ENCODE measurements at places on chromosomes 5 and 9. TPM values are rescaled to one million over a fixed set of nuclear protein-coding genes. Genes with fewer than 3 reads are reported as not detected.

The PCDHGA11 gene
- 21.7 TPM for total RNA-seq

The QRFP gene
- total RNA-seq: not detected

The CDKN2B gene
- 10.6 TPM for total RNA-seq

The GRPEL2 gene
- 27.0 TPM for total RNA-seq

The MSX2 gene
- total RNA-seq: 2.4 TPM

The SIGMAR1 gene
- total RNA-seq: 148 TPM

The PLPP1 gene
- total RNA-seq: 78.6 TPM

The MRPL36 gene
- 30.9 TPM for total RNA-seq

The FOXD4L3 gene
- not detected for total RNA-seq

The LRRC19 gene
- not detected for total RNA-seq

The SIT1 gene
- not detected for total RNA-seq

The PCDHA1 gene
- not detected for total RNA-seq

The C5orf63 gene
- total RNA-seq: 1.3 TPM

GRCh38 chr5:59685191-59685530 lies 208.4 kb downstream of the PDE4D start:
- H3K36me3 ChIP-seq: no peaks in the 10 kb centered on the region
- DNase-seq: no peak
- H3K27me3 ChIP-seq: no peaks in the 10 kb centered on the region
- peaks cover 6% of the 10 kb centered on the region for H3K4me1 ChIP-seq
- H3K4me3 ChIP-seq: no peak overlapping the region
- no peak overlapping the region for H3K27ac ChIP-seq

GRCh38 chr5:41445937-41446563 lies 64.4 kb downstream of the PLCXD3 start:
- H3K4me3 ChIP-seq: no peak overlapping the region
- H3K4me1 ChIP-seq: peaks cover 9% of the 10 kb centered on the region
- no peaks in the 10 kb centered on the region for H3K27me3 ChIP-seq
- no peaks in the 10 kb centered on the region for H3K36me3 ChIP-seq

- no peak overlapping the region for H3K4me3 ChIP-seq
- H3K27ac ChIP-seq: no peak overlapping the region
- no peaks in the 10 kb centered on the region for H3K4me1 ChIP-seq
- H3K36me3 ChIP-seq: no peaks in the 10 kb centered on the region
- H3K27me3 ChIP-seq: no peaks in the 10 kb centered on the region
These were observed 387.7 kb downstream of the TLR4 start for GRCh38 chr9:118091711-118092500.

- no peak for DNase-seq
- no peak overlapping the region for H3K27ac ChIP-seq
- H3K4me3 ChIP-seq: no peak overlapping the region
- H3K4me1 ChIP-seq: no peaks in the 10 kb centered on the region
- no peaks in the 10 kb centered on the region for H3K36me3 ChIP-seq
These were observed 24.5 kb upstream of the PDZD2 start for GRCh38 chr5:31614151-31615020.

- H3K4me3 ChIP-seq: no peak overlapping the region
- DNase-seq: peak; percentile 63
- H3K27me3 ChIP-seq: no peaks in the 10 kb centered on the region
- H3K36me3 ChIP-seq: no peaks in the 10 kb centered on the region
- H3K27ac ChIP-seq: no peak overlapping the region
These were observed 95.3 kb upstream of the GNA14 start for GRCh38 chr9:77743386-77743785.

DNA sequence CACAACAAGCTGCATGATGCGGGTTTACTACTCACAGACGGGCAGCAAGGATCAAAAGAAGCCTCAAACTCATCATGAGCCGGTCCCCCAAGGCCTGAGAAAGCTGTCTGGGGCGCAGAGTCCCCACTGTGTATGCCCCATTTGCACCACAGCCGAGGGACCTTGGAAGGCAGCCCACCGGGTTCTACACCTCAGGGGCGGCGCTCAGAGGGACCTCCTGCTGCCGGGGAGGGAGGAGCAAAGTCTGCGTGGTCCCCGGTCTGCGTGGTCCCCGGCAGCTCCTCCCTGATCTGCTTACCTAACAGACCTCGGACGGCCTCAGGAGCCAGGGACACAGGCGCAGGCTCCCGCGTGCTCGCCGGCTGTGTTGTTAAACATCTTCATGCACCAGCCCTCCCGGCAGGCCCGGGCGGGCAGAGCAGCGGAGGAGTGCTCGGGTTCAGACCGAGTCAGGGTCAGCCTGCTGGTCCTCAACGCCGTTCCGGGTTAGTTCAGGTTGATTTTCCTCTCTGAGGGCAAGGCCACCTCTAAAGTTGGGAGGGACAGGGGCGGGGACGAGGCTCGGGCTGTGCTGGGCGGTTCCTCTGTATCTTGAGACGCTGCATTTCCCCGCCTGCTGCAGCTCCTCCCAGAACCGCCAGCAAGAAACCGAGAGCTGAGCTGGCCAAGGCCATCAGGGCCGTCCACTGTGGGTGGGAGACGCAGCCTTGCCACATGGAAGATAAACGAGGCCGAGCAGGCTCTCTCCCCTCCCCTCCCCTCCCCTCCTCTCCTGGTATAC lies 74.6 kb downstream of the MRPL36 start:
- no peaks in the 10 kb centered on the region for H3K4me1 ChIP-seq
- H3K36me3 ChIP-seq: no peaks in the 10 kb centered on the region
- no peak for DNase-seq
- H3K27ac ChIP-seq: no peak overlapping the region
- no peak overlapping the region for H3K4me3 ChIP-seq

GRCh38 chr5:85375525-85375924 lies 990.8 kb upstream of the EDIL3 start:
- H3K36me3 ChIP-seq: no peaks in the 10 kb centered on the region
- H3K4me1 ChIP-seq: no peaks in the 10 kb centered on the region
- H3K4me3 ChIP-seq: no peak overlapping the region
- DNase-seq: no peak

DNA sequence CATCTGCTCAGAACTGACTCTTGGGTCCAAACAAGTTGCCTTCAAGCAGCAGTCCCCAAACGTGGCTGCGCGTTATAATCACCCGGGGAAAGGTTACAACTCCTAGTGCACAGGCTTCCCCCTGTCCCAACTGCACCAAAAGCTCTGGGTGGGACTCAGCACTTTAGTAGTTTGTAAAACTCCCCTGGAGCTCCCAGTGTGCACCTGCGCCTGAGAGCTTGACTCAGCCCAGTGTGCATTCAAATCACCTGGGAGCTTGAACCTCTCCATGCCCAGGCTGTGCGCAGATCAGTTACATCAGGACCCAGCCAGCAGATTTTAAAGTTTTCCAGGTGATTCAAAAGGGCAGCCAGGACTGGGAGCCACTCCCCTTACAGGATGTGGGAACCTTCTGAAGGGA lies 151.4 kb downstream of the COL23A1 start:
- H3K4me1 ChIP-seq: no peaks in the 10 kb centered on the region
- no peak overlapping the region for H3K4me3 ChIP-seq
- no peaks in the 10 kb centered on the region for H3K36me3 ChIP-seq
- DNase-seq: no peak
- H3K27me3 ChIP-seq: no peaks in the 10 kb centered on the region
- H3K27ac ChIP-seq: no peak overlapping the region

GRCh38 chr9:110112792-110113191 lies 95.2 kb downstream of the C9orf152 start:
- no peak for DNase-seq
- peaks cover 19% of the 10 kb centered on the region for H3K36me3 ChIP-seq
- H3K27ac ChIP-seq: no peak overlapping the region
- H3K4me1 ChIP-seq: peaks cover 40% of the 10 kb centered on the region
- no peak overlapping the region for H3K4me3 ChIP-seq

DNA sequence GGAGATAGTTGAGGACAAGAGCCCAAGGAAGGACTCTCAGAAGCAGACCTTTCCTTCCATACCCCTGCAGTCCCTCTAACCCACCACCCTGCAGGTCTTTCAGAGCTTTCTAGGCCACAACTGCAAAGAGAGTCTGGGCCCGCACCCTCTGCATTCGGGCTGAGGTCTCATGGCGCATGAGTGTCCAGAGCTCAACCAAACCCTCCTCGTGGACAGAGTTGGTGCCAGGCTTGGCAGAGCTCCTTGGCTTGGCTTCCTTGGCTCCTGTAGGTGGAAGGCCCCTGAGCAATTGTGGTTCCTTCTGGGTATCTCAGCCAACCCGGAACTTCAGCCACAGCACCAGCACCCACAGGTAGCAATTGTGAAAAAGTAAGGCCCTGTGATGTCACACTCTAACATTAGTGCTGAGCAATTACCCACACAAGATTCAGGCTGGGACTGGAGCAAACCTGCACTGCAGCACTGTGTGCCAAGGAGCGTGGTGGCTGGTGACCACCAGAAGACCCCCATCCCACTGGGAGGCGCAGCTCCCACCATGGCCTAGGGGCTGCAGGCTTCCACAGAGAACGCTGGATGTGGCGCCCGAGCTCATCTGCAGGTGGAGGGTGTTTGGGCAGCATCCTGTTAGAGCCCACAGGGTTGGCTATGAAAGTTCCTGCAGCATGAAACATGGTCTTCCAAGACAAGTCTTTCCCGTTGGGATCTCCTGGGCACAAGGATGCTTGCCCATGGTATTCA lies 38.8 kb downstream of the FOXI1 start:
- no peak overlapping the region for H3K27ac ChIP-seq
- H3K4me1 ChIP-seq: no peaks in the 10 kb centered on the region
- no peak for DNase-seq
- H3K27me3 ChIP-seq: peaks cover 22% of the 10 kb centered on the region
- no peak overlapping the region for H3K4me3 ChIP-seq

- H3K4me1 ChIP-seq: peaks cover 8% of the 10 kb centered on the region
- H3K36me3 ChIP-seq: no peaks in the 10 kb centered on the region
- no peak overlapping the region for H3K4me3 ChIP-seq
- H3K27me3 ChIP-seq: no peaks in the 10 kb centered on the region
These were observed 40.4 kb downstream of the SAR1B start for GRCh38 chr5:134592141-134592746.

GRCh38 chr9:132241840-132242620 lies 80.2 kb downstream of the NTNG2 start:
- DNase-seq: no peak
- peak overlapping the region; percentile 66 for H3K4me3 ChIP-seq
- H3K36me3 ChIP-seq: no peaks in the 10 kb centered on the region
- no peak overlapping the region for H3K27ac ChIP-seq

DNA sequence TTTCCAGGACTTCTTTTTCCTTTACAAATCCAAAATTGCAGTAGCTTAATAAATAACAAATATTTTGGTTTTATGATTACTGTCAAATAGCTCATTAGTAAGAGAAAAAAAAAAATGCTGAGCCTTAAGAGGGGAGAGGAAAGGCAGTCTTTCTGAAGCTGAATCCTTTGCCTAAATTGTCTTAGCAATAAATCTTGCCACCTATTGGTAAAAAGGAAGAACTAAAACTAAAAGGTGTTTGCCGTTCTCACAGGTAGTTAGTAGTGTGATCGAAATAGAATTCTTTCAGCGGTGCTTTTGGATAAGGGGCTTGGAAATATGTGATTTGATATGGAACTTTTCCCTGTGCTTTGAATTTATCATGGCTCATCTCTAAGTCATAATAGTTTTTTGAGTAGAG lies 31.2 kb downstream of the PIK3R1 start:
- H3K4me1 ChIP-seq: peaks cover 35% of the 10 kb centered on the region
- no peaks in the 10 kb centered on the region for H3K36me3 ChIP-seq
- no peak overlapping the region for H3K27ac ChIP-seq
- no peaks in the 10 kb centered on the region for H3K27me3 ChIP-seq
- no peak for DNase-seq

DNA sequence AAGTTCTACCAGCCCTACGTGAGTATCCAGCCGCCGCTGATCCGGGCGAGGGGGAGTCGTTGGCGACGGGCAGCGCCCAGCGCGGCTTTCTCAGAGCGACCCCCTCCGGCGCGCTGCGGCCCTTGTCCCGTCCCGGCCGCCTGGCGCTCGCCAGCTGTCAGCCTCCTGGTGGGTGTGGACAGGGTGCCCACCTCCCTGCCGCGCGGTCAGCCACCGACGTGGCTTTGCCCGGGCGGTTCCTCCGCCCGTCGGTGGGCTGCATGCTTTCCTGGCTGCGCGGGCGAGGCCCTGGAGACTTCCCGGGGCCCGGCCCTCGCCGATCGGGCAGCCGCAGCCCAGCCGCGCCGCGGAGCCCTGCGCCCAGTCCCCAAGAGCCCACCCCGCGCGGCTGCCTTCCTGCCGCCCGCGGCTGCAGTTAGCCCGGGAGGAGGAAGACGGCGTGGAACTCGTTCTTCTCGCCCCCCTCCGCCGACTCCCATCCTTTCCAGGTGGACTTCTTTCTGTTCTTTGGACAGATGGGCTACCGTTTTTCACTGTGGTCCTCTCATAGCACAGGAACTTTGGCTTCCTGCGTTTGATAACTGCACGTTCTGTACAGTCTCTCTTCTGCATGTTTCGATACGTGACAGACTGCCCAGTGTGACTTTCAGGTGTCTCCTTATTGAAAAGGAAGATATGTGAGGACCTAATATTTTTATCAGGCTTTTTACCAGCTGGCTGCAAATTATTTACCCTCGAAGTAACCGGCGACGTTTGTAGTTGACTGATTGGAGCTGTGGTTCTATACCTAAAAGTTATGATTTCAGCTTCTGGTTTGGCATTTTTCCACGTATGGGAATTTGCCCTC lies 577 bp downstream of the AP3S1 start:
- no peaks in the 10 kb centered on the region for H3K27me3 ChIP-seq
- DNase-seq: peak; percentile 82
- peak overlapping the region; percentile 96 for H3K4me3 ChIP-seq

- H3K4me3 ChIP-seq: no peak overlapping the region
- H3K4me1 ChIP-seq: no peaks in the 10 kb centered on the region
- DNase-seq: no peak
- no peaks in the 10 kb centered on the region for H3K36me3 ChIP-seq
- no peak overlapping the region for H3K27ac ChIP-seq
These were observed 482.0 kb downstream of the DMRT2 start for GRCh38 chr9:1532171-1532570.

DNA sequence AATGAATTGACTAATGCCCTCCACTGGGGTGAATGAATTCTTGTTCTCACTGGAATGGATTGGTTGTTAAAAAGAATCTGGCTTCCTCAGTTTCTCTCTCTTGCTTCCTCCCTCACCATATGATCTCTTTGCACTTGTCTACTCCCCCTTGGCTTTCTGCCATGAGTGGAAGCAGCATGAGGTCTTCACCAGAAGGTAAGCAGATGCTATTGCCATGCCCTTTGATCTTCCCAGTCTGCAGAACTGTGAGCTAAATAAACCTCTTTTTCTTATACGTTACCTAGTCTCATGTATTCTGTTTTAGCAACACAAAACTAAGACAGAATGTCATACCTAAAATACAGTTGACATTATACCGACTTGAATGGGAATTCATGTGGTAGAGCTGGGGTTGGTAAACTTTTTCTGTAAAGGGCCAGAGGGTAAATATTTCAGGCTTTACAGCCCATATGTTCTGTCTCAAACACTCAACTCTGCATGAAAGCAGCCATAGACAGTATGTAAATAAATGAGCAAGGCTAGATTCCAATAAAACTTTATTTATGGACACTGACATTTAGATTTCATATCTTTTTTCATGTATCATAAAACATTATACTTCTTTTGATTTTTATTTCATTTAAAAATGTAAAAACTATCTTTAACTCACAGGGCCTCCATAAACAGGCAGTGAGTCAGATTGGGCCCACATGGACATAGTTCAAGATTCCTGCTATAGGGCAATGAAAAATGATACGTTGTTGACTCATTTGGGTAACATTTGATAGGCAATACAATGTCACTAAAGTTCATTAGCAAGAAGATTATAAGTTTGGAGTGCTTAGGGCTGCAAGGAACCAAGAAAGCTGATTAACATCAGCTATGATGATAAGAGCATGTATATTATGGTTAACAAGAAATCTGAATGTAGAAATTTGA lies 79.4 kb upstream of the TLE4 start:
- peaks cover 3% of the 10 kb centered on the region for H3K4me1 ChIP-seq
- no peaks in the 10 kb centered on the region for H3K36me3 ChIP-seq
- no peak overlapping the region for H3K27ac ChIP-seq
- no peak for DNase-seq

All from GM23248 (cell line).